ENCODE measurements at places on chromosomes 2 and 18. TPM values are rescaled to one million over a fixed set of nuclear protein-coding genes. Genes with fewer than 3 reads are reported as not detected.

The BUB1 gene
- total RNA-seq, result 1.3 TPM

The GPC1 gene
- 10.4 TPM for total RNA-seq

The LTBP1 gene
- 22.1 TPM for total RNA-seq

The ALS2 gene
- 61.1 TPM for total RNA-seq

The DQX1 gene
- 32.4 TPM for total RNA-seq

The CFC1B gene
- not detected for total RNA-seq

The EPAS1 gene
- 123 TPM for total RNA-seq

- no peak for DNase-seq
Observed at GRCh38 chr2:126406267-126406666, 249.7 kb upstream of the GYPC start.

GRCh38 chr2:199488772-199489400 lies 31.1 kb upstream of the SATB2 start:
- DNase-seq, result peak; percentile 68

- DNase-seq, result no peak
Observed at GRCh38 chr2:100259106-100259505, 63.2 kb downstream of the LONRF2 start.

- DNase-seq, result no peak
Observed at GRCh38 chr2:45483997-45484396, 127.1 kb downstream of the SRBD1 start.

- DNase-seq, result no peak
Observed at GRCh38 chr18:62118328-62118727, 68.5 kb downstream of the PIGN start.

DNA sequence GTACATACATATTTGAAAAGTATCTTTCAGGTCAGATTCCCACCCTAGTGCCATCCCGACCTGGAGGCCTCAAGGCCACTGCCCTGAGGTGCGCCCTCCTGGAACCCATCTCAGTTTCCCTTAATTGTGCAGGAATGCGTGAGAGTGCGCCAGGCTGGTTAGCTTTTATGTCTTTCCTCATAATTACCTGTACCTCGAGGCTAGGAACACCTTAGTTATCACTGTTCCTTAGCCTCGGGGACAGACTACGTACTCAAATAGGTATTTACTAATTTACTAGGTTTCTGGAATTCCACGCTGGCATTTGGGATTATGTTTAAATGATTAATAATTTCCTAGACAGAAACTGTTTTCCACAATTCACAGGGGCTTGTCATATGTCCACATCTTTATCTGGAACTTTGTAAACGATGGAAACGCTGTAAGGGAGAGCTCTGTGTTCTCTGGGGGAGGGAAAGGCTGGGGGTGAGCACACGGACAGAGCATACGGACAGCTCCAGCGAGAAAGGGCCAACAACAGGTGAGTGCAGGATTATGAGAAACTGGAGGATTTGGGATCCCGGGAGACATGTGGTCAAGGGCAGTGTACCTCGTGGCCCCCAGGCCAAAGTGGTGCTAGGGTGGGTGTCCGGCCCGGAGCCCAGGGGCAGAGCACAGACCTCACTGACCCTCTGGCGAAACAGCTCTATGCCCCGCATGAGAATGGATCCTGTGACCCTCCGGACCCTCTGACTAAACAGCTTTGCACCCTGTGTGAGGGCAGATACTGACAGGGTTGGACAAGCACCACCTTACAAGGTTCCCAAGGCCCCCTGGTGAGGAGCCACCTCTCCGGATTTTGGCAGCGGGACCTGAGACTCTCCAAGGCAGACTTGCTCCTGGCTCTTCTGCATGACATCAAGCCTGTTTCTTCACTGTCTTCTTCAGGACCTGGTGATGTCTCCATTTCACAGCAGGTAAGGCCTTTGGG lies 102.0 kb upstream of the PXDN start:
- no peak for DNase-seq

GRCh38 chr2:166637051-166637450 lies 143.0 kb upstream of the SCN7A start:
- no peak for DNase-seq

DNA sequence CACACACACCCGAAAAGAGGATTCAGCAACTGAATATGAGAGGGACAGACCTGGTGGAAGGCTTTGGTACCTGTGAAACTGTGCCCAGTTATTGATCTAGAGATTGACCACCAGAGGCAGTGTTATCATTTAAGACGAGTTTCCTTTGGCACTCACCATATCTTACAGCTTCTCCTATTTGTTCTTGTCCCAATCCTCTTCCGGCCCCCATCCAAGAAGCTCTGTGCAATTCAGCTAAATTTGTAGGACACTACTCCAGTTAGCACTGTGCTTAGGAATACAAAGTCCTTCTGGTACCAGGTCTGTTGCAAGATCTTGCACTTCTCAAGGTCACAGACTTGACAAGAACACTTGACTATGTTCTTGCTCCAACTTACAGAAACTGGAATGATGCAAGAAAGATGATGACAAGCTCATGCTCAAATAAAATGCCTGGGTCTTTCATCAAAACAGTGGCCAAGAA lies 177.7 kb downstream of the TMEM247 start:
- DNase-seq, result peak; percentile 28

DNA sequence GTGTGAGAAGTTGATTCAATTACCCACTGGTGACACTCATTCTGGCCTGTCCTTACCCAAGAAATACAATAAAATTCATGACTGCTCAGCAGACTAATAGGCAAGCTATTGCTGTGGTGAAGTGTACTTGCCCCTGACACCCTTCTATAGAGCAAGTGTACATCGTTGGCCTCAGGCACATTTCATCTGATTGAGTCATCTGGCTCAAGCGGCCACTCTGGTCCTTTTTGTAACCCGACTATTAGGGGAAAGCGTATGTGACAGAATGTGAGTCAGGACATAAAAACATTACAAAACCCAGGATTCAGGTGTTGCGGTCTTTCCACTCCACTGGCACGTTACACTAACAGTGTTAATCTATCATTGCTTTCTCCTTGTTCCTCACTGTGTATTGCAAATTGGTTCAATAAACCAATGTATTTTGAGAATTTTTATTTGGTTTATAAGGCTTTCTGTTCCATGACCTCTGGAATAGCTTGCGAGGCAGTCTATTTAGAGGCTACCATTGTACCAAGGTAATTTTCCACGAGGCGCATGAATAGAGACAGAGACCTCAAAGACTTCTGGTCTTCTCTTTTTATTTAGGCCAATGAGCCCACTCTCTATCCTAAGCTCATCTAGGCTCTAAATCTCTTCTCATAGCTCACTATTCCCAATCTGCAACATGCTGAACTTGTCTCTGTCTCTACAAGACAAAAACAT lies 10.2 kb upstream of the TTC32 start:
- DNase-seq, result no peak

DNA sequence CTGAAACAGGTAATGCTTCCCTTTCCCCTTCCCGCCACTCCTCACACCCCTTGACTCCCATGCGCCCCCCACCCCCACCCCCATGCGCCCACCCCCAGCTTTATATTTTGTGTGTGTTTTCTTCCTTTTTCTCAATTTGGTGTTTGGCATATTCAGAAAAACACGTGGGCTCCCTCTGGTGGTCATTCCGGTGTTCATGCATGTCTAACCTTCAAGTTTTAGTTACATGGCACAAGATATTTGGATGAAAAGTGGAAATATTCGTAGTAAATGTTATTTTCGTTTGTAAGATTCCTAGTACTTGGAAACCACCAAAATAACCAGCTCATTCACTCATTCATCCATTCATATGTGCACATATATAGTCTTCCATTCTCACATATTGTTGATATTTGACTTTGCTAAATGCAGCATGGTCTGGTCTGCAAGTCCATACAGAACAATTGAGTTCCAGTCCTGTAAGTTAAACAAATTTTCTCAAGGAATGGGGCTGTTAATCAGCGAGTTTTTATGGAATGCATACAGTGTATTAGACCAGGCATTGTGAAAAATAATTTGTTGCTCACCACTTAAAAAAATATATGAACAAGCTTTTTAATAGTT lies 143.6 kb upstream of the MAP3K20 start:
- DNase-seq, result peak; percentile 63

DNA sequence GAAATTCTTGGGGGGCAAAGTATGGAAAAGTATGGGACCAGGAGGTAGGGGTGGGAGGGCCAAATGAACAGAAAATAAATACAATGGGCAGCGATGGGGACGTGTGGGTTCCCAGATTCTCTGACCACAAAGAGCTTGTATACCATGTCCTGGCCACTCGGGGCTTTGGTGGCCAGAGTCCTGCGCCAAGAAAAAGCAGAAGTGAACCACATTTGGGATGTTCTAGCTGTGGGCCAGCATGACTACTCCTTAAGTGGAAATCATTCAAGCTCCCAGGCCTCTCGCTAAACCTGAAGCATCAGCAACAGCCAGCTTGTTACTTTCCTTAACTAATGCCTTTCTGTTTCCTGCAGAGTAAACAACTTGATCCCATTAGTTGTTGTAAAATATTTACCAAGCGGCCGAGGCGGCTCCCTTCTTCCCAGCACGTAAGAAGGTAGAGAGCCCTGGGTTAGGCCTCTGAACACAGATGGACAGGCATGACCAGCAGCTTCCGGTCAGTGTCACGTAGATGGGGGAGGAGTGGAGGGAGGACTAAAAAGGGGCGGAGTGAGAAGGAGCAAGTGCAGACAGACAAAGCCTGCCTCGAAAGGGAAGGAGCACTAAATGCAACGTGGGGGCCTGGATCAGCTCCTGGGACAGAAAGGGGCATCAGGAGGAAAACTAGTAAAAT lies 88.2 kb downstream of the GALNT14 start:
- no peak for DNase-seq

GRCh38 chr2:215961981-215962380 lies 51.4 kb downstream of the MREG start:
- no peak for DNase-seq

DNA sequence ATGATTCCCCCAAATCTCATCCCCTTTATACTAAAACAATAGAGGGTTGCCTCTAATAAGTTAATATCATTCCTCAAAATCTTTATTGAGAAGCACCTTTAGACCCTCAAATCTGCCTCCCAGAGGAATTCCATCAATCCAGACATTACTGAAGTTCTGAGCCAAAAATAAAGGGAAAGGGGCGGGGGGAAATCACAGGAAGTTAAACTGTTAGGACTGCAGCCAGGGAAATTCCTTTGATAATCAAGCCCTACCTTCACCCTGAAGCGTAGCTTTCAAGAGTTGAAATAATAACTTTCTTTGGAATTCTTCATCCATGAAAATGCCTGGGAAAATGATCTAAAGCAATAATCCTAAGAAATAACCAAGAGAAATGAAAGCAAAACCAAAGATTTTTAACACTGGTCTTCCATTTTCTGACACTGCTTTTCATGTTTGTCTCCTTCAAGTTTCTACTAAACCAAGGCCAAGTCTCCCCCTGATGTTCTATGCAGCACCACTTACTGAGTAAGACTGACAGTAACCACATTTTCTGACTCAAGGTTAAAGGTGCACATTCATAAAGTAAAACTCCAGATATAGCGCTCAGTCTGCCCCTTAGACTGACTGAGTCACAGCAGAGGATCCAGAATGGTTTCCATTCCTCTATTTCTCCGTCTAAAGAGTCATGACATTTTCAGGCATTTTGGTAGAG lies 78.2 kb downstream of the TCF4 start:
- no peak for DNase-seq

DNA sequence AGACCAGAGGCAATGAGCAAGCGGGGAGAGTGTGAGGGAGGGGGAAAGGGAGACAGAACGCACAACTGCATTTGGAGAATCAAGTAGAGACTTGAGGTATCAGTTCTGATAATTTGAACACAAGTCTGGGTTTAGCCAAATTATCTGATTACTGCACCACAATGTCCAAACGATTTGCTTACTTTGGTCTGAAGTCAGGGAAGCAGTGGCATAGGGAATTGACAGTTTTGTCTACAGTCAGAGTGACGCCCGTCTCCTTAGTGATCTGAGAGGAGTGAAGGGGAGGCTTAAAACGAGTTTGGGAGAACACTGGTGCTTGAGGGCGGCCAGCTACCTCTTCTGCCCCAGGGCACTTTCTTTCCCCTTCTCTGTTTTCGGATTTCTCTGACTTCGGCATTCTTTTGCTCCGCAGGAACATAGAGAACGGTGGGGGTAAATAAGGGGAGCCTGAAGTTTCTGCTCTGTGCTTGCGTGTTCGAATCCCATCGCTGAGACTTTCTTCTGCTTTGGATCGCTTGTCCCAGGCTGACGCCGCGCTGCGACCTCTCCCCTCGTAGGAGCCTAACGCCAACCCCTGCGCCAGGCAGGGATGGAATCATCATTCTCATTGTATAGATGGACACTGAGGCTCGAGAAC lies 2.9 kb upstream of the DLX2 start:
- no peak for DNase-seq

DNA sequence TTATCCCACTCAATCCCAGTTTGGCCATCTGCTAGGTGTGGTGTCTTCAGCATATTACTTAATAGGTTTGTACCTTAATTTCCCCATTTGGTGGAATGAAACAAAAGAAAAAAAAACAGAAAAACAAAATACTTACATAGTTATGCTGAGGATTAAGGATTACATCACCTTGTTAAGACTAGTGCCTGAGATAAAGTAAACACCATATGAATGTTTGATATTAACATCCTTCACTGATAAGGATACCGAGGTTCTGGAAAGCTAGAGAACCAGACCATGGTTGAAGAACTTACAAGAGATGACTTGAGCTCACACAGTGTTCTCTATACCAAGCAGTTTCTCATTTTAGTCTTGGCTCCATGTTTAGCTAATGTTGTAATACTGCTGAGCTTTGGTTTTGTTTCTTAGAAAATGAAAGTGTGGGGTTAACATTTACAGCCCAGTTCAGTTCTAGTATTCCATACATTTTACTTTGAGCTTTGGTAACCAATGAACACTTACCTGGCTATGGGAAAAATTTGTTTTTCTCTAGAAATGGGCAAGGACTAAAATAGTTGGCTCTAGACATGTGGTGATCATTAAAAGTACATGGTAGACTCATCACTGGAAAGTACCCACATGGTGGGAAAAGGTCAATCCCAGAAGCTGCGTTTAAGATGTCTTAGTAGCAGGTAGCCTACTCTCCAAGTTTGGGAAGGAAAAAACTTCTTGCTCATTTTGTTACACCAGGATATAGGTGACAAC lies 5.8 kb upstream of the GPD2 start:
- no peak for DNase-seq

- DNase-seq, result no peak
Observed at GRCh38 chr18:9643549-9643948, 29.2 kb upstream of the PPP4R1 start.

DNA sequence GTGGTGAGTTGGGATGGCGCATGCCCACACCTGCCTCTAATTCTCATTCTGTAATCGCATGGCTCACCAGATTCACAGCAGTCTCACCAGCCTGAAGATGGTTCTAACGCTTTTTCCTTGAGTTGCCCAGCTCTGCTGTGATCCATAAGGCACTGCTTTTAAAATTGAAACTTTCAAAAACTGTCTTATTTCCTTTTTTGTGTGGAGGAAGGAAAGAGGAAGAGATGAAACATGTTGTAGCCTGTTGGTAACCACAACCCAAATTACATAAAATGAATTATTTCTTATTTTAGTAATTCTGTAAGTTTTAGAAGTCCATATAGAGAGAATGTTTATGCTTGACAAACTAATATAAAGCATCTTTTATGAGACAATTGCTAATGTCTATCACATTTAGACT lies 165.4 kb downstream of the RBM43 start:
- DNase-seq, result no peak

- DNase-seq, result no peak
Observed at GRCh38 chr2:66938471-66938967, 458.6 kb upstream of the ETAA1 start.

- no peak for DNase-seq
Observed at GRCh38 chr2:234955971-234956509, 4.2 kb downstream of the SH3BP4 start.

- DNase-seq, result no peak
Observed at GRCh38 chr18:54777118-54777791, 51.0 kb upstream of the RAB27B start.

GRCh38 chr2:36530983-36531354 lies 67.0 kb downstream of the FEZ2 start:
- no peak for DNase-seq

GRCh38 chr2:24820175-24820513 lies 26.9 kb downstream of the CENPO start:
- no peak for DNase-seq
